ENCODE measurements at places on chromosomes 7 and 10.

DNA sequence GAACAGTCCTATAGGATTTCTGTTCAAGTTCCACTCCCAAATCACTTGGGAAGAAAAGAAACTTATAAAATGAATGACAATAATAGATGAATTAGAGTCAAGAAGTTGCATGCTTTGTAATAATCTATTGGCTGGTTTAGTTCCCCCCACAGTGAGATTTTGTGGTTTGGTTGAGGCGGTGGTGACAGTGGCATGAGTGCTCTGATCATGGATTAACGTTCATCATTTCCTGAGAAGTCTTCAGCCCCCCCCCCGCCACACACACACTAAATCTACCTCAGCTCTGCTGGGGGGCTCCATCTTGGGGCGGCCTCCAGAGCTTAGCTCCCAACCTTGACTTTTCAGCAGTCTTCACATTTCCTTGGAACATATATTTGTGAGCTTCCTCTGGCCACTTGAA, 121.7 kb downstream of the ABCA13 start:
- no peak for DNase-seq

- no peak for DNase-seq
These were observed 545.7 kb downstream of the LRMDA start for GRCh38 chr10:75977139-75977538.

DNA sequence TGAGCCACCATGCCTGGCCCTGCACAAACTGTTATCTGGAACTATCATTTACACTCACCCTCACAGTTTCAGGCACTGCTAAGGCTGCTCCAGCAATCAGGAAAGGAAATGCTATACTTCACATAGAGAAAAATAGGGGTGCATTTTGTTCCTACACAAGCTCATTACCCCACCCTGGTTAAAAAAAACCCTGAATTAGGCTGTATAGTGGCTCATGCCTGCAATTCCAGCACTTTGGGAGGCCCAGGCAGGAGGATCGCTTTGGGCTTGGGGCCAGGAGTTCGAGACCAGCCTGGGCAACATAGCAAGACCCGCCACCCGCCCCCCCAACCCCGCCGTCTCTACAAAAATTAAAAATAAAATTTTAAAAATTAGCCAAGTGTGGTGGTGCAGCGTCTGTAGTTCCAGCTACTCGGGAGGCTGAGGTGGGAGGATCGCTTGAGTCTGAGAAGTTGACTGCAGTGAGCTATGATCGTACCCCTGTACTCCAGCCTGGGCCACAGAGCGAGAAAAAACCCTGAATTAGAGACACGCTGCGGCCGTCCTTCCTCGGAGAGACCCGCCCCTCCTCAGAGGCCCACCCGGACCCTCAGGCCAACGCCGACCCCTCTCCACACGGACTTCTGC, 539 bp downstream of the PTCD1 start:
- no peak for DNase-seq

GRCh38 chr10:44660271-44660670, 250.9 kb upstream of the TMEM72 start:
- no peak for DNase-seq

- no peak for DNase-seq
These were observed 15.4 kb downstream of the CTBP2 start for GRCh38 chr10:125144693-125145623.

GRCh38 chr7:149196705-149197171, 1.4 kb downstream of the ZNF282 start:
- DNase-seq: no peak

- no peak for DNase-seq
These were observed 1.9 kb upstream of the ARL4A start for GRCh38 chr7:12685550-12685949.

GRCh38 chr7:2757904-2758672, 70.1 kb downstream of the AMZ1 start:
- DNase-seq: no peak

GRCh38 chr10:86373251-86373650, 6.7 kb upstream of the GRID1 start:
- DNase-seq: no peak

- DNase-seq: no peak
These were observed 16.1 kb upstream of the PALD1 start for GRCh38 chr10:70462349-70462984.

DNA sequence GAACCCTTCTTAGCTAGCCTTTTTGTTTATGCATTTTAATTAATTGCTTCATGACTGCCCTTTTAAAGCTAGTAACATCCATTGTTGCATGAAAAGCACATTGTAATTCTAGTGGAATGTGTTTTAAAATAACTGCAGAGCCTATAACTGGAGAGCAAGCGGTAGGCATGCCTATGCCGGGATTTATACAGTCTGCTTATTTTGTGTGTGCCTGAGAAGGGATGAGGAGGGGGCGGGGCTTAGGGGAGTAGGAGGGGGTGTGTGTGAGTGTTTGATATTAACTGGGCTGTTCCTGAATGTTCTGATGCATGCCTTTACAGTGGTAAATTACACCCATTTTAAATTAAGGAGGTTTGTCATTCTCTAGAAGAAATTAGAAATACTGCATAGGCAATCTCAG, 208.1 kb downstream of the TCF7L2 start:
- DNase-seq: no peak

DNA sequence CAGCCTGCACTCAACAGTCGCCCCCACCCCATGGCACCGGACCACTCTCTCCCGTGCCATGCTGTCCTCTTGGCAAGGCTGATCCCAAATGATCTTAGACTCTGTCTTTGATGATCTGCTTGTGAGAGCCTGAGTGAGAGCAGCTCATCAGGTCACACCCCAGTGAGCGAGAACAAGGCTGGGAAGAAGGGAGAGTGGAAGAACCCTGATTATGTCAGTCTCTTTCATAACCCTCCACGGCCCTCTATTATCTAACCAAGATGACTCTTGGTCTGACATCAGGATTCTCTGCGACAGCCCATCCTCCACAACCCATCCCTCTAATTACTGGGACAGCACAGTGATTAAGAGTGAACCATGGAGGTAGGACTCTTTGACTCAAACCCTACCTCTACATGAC, 53.1 kb upstream of the C7orf33 start:
- DNase-seq: no peak

GRCh38 chr7:155694851-155695250, 50.4 kb downstream of the RBM33 start:
- DNase-seq: no peak

DNA sequence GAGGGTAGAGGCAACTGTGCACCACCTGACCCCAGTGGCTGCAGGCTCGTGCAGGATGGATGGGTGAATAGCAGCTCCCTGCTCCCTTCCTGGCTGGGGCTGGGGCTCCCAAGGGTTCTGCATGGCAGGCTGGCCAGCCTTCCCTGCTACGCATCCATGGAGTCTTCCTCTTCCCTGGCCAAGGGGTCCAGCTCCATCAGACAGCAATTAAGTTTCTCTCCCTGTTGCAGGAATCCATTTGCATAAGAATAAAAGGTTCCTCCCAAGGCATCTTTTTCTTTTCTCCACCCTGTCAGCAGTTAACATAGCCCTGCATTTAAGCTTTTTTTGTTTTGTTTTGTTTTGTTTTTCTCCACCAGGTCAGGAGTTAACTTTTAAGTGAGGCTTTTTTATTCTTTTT, 10.0 kb upstream of the CPA2 start:
- DNase-seq: no peak

Measured in stimulated activated CD8-positive, alpha-beta memory T cell treated with anti-CD3 and anti-CD28 coated beads, Interleukin-7, amount 100 ng/mL, for 1 hour (primary cell).